ENCODE measurements at places on chromosomes 12 and 14. TPM values are rescaled to one million over a fixed set of nuclear protein-coding genes. Genes with fewer than 3 reads are reported as not detected.

The SLC5A8 gene
- total RNA-seq, result not detected

The OTUB2 gene
- total RNA-seq, result 1.6 TPM

The CYP46A1 gene
- not detected for total RNA-seq

The C12orf60 gene
- total RNA-seq, result 1.8 TPM

The KRT78 gene
- 0.36 TPM for total RNA-seq

The SLC38A2 gene
- 317 TPM for total RNA-seq

The RNU4-1 gene
- under 0.01 TPM for total RNA-seq

Data from RPMI7951 (cell line).